Activated CD4-positive, CD25-positive, alpha-beta regulatory T cell (primary cell): ENCODE measurements at places on chromosomes 2 and 18.
A peak's percentile ranks its signal among the peaks of the same experiment; 100 is the strongest.

GRCh38 chr18:12278215-12278671, 24.1 kb downstream of the CIDEA start:
- no peak for DNase-seq

- DNase-seq = no peak
Measured at GRCh38 chr2:234989183-234989701, 37.4 kb downstream of the SH3BP4 start.

- no peak for DNase-seq
Measured at GRCh38 chr2:118103951-118104940, 16.0 kb downstream of the INSIG2 start.

DNA sequence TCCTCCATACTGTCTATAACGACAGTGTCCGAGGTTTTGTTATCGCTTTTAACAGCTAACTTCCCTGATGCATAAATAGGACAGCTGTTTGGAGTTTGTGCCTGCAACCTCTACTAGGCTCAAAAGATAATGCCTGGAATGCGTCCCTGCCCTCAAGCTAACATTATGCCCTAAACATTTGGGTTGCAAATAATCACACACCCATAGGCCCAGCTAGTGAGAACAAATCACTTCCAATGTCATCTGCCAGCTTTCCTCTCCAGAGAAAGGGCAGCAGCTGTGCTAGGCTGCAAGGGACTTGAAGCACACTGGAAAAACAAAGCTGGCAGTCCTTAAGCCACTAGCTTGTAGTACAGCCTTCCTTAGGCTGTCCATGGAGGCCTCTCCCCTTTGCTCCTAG, 201.8 kb upstream of the LYPD1 start:
- no peak for DNase-seq

GRCh38 chr2:120020554-120020953, 7.7 kb downstream of the EPB41L5 start:
- no peak for DNase-seq

DNA sequence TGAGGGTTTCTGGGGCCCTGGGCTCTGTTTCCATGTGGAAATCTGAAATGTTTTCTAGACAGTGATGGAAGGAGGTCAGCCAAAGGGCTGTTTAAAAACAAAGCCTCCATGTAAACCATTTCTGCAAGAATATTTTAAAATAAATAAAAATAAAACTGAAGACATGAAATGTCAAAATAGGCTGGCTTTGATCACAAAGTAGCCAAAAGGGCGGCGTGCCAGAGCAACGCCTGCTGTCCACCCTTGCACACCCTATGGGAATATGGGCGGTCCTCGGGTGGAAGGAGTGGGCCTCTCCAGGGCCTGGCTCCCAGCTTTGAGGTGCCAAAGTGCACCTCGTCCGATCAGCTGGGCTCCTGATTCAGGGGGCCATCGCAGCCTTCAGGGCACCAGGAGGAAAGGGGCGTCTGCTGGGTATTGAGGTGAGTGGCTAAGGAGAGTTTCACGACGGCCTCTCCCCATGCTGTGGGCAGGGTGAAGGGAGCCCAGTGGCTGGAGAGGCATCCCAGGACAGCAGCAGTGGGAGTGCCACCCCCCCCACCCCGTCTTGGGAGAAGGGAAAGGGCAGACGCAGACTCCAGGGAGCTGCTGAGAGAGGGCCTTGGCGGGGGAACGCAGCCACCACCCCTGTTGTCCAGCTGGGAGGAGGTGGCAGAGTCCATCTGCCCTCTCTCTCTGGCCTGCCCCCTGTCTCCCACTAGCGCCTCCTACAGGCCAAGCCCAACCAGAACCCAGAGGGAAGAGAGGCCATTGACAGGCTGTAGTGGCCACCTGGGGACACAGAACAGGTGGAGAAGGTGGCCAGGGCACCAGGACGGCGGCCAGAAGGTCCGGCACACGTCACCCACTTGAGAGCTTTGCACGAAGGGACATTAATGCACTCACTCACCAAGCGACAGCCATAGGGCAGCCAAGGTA, 5.7 kb upstream of the ERFE start:
- no peak for DNase-seq

GRCh38 chr2:172710584-172711047, 25.0 kb upstream of the RAPGEF4 start:
- peak; percentile 11 for DNase-seq

DNA sequence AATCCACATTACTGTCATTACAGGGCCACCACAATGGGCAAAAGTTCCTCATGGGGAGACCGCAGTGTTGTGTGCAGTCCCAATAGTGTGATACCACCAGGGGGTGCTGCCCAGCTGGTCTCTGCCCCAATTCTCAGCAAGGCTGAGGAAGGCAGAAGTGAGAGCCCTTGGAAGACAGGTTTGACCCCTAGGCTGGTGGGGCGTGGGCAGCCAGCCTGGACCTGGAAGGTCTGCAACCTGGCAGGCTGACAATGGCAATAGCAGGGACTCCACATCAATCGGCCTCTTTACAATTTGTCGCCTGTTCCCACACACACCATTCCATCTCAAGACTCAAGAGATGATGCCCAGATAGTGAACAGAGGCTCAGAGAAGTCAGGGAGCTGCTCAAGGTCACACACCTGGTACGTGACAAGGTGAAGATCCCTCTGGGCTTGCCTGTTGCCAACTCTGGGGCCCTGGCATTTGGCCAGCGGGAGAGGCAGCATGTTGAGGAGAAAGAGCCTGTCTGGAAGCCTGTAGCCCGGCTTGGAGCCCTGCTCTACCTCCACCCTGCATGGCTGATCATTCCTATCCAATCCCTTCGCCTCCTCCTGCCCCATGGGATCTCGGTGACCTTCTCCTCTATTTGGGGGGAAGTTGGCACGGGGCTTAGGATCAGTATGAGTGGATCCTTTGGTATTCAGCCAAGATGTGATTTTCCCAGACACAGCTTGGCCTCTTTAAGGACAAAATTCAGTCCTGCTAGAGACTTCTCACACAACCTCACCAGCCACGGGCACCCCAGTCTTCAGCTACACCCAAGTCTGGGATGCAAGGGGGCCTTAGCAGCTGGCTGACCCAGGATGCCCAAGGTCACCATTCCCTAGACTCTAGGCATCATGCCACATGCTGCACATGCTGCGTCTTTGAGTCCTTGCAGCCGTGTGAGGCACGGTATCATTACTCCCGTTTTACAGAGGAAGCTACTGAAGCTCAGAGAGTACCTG, 2.9 kb upstream of the ATOH8 start:
- peak; percentile 20 for DNase-seq

DNA sequence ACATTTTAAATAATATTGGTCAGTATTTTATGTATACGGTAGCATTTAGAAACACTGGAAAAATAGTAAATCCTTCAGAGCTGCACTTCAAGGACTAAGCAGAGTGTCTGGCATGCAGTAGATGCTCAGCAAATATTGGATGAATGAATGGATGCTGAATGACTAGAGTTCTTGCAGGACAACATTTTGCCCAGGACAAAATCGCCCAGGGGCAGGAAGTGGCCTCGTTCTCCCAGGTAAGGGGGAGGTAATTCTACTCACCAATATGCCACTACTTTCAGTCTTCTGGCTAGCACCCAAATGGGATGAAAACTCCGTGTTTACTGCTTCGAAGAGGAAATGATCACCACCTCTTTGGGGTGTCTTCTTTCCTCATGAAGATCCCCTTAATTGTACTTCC, 4.0 kb upstream of the DGUOK start:
- DNase-seq = no peak

- DNase-seq = no peak
Measured at GRCh38 chr2:214311031-214311533, 99.8 kb upstream of the VWC2L start.

DNA sequence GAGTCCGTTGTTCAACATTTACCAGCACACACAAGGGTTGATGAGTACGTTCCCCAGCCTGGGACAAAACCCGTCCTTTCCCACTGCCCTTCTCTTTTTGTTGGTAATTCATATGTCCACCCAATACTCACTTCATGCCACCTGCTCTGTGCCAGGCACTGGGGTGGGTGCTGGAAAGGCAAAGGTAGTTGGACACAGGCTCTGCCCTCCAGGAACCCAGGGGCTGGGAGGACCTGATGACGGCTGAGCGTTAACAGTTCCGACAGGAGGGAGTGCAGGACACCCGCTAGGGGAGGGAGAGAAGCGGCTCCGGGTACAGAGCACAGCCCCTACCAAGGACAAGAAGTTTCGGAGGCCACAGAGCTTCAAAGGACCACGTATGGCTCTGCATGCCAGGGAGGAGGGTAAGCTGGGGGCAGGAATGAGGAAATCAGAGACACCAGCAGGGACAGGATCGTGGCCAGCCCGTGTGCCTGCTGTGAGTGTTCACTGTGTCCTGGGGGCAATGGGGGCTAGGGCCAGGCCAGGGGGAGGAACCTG, 134.1 kb upstream of the GPC1 start:
- no peak for DNase-seq

DNA sequence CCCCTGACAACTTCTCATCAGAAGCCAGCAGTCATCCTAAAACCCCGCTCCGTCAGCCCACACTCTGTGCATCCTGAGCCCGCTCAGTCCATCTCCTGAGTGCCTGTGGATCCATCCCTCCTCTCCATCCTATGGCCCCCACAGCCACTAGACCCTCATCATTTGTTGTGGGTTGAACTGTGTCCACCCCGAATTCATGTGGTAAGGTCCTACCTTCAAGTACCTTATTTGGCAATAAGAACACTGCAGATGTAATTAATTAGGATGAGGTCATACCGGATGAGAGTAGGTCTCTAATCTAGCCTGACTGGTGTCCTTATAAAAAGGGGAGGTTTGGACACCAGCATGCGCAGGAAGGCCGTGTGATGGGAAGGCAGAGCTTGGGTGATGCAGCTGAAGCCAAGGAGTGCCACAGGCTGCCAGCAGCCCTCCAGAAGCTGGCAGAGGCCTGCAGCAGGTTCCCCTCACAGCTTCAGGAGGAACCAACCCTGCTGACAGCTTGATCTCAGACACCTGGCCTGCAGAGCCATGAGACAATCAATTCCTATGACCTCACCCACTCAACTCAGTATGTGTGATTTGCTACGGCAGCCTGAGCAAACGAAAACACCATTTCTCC, 192.4 kb downstream of the ZBTB7C start:
- DNase-seq = no peak

GRCh38 chr2:231457101-231457500, 7.2 kb downstream of the NCL start:
- no peak for DNase-seq

- DNase-seq = no peak
Measured at GRCh38 chr2:160482673-160483072, 10.9 kb downstream of the RBMS1 start.

- no peak for DNase-seq
Measured at GRCh38 chr2:119679846-119680245, 845 bp downstream of the TMEM177 start.

- DNase-seq = no peak
Measured at GRCh38 chr2:165425556-165425955, 43.9 kb upstream of the CSRNP3 start.

- no peak for DNase-seq
Measured at GRCh38 chr2:198597648-198598047, 793.3 kb downstream of the PLCL1 start.

- no peak for DNase-seq
Measured at GRCh38 chr2:75998451-75998850, 287.7 kb upstream of the GCFC2 start.

DNA sequence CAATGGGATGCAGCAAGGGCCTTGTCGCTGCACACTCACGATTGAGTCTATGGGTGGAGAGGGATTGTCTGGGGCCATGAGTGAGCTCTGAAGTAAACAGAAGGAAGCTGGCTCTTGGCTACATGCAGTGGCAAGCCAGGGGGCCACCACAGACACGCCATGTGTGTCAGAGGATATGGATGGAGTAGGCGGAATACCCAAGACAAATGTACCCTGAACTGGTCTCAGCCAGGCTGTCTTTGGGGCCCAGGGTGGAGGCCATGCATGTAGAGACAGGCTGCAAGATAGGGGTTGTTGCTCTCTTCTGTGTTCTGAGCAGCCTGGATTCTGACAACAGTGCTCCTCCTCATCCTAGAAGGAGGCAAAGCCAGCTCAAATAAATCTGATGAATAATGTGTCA, 24.0 kb upstream of the ITGA6 start:
- no peak for DNase-seq

GRCh38 chr2:10947446-10948187, 35.9 kb downstream of the KCNF1 start:
- no peak for DNase-seq

GRCh38 chr2:223909001-223909741, 36.0 kb downstream of the WDFY1 start:
- no peak for DNase-seq

DNA sequence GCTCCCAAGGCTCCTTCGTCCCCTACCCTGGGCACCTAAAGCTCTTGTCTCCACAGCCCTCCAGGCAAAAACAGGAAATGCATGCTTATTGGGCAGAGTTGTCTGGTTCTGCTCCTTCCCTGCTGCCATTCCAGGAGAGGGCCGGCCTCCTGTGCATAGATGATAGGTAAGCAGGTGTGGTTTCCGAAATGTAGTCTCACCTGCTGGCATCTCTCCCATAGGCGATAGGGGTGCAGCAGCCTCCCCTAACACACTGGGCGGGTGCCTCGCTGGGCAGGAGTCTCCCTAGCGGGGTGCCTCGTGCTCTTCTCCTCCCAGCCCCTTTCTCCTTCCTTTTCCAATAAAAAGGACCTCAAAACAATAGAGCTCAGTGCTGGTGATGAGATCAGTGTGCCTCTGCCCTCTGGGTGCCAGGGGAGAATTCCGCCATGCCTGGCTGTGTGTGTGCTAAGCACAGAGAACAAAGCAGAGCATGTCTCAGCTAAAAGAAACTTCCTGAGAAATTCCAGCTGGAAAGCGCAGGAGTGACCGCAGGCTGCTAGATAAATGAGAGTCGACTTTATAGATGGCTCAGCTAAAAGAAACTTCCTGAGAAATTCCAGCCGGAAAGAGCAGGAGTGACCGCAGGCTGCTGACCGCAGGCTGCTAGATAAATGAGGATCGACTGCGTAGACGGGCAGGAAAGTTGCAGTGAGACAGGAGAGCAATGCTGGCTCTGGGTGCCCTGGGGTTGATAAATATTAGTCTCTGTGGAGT, 11.3 kb upstream of the PXDN start:
- DNase-seq = no peak

- no peak for DNase-seq
Measured at GRCh38 chr18:63132819-63133200, 186.8 kb downstream of the BCL2 start.

DNA sequence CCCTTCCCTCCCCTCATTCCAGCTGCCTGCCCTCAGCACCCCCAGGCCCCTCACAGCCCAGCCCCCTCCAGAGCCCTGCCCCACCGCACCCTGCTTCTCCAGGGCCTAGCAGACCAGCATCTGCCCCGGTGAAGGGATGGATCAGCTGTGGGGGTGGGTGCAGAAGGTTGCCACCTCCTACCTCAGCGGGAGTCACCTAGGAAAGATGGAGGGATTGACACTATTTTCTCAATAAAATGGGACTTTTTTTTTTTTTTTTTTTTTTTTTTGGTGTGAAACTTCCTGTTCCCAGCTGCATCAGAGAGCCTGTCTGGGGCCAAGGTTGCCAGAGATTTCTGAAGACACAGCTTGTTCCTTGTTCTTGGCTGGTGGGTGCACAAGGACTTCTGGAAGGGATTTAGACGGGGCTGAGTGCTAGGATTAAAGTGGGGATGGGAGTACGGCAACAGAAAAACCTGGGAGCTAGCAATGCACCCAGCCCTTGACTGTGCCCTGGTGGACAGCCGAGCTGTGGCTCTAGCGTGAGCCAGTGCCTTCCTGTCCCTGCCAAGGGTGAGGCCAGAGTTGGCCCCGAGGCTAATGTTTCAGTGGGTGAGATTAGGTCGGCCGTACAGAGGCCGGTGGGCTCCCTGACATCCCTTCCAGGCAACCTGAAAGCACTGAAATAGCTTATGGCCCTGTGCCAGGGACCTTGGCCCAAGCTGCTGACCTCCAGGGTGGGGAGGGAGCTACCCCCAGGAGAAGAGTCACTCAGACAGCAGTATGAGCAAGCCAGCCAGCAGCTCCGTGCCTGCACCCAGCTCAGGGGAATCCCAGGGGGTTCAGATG, 4.6 kb downstream of the B3GNT7 start:
- DNase-seq = no peak
